ENCODE measurements at places on chromosomes 5 and 9. TPM values are rescaled to one million over a fixed set of nuclear protein-coding genes. Genes with fewer than 3 reads are reported as not detected.

DNA sequence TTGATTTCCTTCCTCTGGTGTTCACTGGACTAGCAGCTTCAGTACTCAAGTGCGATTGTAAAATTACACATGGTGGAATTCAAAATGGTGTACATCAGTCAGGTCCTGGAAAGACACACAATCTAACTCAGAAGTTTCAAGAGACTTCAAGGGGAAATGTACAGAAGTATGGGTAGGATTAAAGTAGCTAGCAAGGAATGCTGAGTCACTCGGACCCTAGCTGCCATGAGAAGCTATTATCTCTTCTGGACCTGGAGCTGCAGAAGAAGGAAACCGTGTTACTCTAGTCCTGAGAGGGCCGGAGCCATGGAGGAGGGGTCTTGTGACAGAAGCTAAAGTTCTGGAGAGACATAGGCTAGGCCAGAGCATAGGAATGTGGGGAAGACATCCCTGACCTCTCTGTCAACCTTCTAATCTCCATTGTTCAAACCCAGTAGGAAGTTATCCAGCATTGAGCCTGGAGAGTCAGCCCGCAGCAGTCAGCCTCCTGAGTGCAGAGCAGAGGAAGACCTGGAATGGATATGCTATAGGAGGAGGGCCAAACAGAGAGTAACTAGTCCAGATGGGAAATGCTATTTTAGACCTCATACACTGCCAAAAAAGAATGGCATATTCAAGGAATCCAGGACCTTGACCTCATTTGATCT, 84.3 kb downstream of the GHR start:
- no peak for DNase-seq

DNA sequence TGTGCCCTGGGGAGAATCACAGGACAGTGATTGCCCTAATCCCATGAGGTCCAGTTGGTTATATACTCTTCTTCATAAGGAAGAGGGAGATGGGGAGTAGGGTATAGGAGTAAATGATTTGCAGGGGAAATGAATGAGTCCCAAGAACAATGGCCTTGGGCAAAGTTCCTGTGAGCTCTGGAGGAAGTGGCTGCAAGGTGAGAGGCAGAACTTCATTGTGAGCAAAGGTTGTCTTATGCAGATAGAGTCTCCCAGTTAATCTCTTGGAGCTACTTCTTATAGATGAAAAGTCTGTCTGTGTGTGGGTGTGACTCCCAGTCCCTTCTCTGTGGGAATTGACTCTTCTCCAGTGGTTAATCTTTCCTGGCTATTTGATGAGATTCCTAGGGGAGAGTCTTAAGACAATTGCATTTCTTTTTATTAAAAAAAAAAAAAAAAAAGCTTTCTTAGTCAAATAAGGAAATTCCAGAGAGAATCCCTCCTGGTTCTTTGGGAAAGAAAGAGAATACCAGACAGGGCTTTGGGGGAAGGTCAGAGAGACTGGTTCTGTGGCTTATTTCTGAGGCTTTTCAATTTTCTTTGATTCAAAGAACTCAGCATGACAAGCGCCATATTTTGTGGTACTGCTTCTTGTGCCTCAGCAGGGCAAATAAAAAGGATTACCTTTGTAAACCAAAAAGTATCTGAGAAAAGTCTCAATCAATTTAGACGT, 33.6 kb upstream of the MEGF10 start:
- DNase-seq, result no peak

DNA sequence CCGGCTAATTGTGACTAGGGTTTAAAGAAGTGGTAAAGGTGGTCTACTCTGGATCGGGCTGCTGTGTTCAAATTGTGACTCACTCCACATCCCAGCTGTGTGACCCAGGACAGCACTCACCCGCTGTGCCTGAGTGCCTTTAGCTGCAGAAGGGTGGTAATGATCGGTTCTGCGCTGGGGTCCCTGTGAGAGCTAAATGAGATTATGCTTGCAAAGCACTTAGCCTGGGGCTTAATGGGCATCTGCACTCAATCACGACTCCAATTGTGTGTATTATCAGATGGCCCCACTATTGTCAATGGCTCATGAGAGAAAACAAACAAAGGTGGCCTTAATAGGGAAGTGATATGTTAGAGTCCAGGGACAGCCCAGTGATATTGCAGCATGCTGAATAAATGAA, 25.1 kb upstream of the TBC1D2 start:
- DNase-seq, result no peak

The WHRN gene
- total RNA-seq, result 11.8 TPM

DNA sequence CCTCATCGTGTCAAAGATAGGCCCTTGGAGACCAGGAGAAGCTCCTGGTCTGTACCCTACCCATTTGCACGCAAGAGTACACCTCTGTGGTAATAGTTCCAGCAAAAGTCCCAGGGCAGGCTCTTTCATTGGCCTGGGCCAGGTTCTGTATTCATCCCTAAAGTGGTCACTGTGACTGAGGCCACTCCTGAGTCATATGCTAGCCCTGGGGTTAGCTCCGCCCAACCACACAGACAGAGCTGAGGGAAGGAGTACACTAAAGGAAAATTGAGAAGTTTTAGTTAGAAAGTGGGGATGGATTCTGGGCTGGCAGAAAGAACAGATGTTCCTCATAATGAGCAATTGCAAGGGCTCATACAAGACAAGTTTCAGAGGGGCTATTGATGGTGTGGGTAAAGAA, 206.7 kb downstream of the ARHGAP26 start:
- DNase-seq, result no peak

The TNC gene
- 14.5 TPM for total RNA-seq

Measured in Peyer's patch (tissue), 4 donors.